ENCODE measurements at places on chromosomes 6 and 20.
A peak's percentile ranks its signal among the peaks of the same experiment; 100 is the strongest.

- peak; percentile 93 for DNase-seq
These were observed 814 bp upstream of the HSP90AB1 start for GRCh38 chr6:44245912-44246662.

DNA sequence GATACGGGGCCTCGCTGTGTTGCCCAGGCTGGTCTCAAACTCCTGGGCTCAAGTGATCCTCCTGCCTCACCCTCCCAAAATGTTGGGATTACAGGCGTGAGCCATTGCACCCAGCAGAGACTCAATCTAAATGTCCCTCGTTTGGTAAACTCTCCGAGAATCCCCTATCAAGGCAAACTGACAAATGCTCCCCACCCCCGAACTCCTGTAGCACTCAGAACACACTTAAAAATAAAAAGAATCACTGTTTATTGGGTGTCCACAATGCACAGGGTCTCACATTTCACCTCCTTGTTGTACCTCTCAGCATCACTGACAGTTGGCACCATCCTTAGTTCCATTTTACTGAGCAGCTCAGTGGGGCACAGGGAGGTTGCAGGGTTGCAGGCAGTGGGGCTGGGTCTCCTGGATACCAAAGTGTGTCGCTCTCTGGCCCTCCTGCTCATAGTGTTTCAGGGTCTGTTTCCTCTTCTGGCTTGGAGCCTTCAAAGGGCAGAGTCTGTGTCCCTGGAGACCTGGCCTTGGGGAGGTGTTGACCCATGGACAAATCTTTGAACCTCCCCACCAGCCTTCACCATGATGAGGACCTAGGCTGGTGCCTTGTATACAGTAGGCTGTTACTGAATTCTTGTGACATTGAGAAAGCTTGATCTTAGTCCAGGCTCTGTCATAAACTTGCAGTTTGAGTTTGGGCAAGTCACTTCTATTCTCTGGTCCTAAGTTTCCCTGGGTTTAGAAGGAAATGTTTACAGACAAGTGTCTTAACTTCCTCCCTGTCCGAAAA is 8.5 kb upstream of the SRC start:
- DNase-seq = no peak

GRCh38 chr6:89873721-89874120 is 20.5 kb upstream of the GJA10 start:
- DNase-seq = no peak

DNA sequence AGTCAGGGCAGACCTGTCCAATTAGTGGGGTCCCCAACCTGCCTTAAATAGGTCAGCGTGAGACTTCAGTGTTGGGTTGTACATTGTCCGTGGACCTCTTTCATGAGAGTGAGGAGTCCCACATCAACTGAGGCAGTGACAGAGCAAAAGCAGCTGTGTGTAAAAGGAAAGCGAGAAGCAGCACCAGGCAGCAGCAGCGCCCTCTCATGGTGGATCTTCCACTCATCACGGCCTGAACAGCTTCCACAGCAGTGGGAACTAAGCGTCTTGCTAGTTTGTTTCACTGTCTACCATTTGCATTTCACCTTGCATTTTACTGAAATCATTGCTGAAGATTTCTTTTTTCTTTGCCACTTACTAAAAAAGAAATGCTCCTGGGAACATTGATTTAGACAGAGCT is 333.8 kb downstream of the PKHD1 start:
- peak; percentile 78 for DNase-seq

DNA sequence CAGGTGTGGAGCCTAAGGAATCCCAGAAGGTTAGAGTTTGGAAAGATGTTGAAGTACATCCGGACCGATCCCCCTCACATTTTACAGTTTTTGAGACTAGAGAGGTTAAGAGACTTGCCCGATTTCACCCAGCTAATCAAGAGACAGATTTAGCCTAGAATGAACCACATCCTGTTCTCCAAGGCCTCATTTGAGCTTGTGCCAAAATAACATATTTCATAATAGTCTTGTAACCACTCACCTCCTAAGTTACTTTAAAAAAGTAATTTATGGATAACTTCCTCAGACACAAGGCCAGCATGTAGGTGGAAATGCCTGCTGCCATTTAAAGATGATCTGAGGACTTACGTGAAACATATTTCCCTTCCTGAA is 39.8 kb upstream of the ARHGAP18 start:
- DNase-seq = peak; percentile 67

- peak; percentile 7 for DNase-seq
These were observed 36.5 kb downstream of the SLC2A12 start for GRCh38 chr6:134015719-134016557.

DNA sequence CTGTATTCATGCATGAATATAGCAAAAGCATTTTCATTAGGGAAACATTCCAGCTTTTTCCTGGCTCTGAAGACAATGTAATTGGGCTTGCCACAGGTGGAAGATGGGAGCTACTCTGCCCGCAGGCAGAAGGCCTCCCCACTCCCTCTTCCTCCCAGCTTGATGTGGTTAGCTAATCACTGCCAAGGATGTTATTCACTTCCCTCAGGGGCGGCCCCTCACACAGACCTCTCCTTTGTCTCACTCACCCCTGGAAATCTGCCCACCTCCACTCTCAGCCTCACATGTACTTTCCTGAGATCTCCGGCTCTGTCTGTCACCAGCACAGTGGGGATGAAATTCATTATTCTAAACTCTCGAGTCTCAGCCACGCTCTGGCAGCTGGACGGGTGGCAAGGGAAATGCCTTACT is 100.7 kb downstream of the ANKRD60 start:
- DNase-seq = no peak

DNA sequence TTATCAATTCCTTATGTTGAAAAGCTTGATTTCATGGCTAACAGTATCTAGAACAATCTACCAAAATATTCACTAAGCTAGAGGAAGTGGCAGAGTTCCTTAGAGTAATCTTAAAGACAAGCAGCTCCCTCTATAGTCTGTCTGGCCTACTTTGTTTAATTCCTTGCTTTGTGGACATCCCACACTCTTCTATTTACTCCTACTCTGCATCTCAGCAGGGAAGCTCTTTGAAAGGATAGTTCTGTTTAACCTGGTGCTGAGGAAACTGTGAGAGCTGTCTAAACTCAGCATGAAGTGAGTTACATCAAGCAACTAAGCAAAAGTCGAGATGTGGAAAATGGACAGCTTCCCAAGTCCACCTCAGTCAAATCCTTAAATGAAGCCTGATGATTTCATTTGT is 4.3 kb downstream of the REV3L start:
- DNase-seq = peak; percentile 84

- DNase-seq = no peak
These were observed 227.0 kb downstream of the PHACTR1 start for GRCh38 chr6:12943549-12943948.

DNA sequence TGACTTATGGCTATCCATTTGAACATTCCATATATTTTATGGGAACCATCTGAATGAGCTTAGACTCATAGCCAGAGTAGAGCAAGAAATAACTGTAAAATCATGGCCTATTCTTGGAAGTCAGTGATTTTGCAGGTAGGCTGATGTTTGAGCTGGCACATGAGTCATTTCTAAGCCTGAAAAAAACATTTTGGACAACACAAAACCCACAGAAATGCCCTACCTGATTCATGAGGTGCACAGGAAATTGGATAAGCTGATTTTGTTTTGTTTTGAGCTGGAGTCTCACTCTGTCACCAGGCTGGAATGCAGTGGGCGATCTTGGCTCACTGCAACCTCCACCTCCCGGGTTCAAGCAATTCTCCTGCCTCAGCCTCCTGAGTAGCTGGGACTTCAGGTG is 443.0 kb downstream of the PKHD1 start:
- DNase-seq = no peak

All from Karpas-422 (cell line).